Kasumi-1 (cell line): ENCODE measurements at places on chromosomes 1 and 21.

- no peak for DNase-seq
These were observed 57.0 kb downstream of the DISP3 start for GRCh38 chr1:11535761-11536572.

GRCh38 chr21:31566064-31566463, 93.4 kb upstream of the SOD1 start:
- DNase-seq, result peak; percentile 4

DNA sequence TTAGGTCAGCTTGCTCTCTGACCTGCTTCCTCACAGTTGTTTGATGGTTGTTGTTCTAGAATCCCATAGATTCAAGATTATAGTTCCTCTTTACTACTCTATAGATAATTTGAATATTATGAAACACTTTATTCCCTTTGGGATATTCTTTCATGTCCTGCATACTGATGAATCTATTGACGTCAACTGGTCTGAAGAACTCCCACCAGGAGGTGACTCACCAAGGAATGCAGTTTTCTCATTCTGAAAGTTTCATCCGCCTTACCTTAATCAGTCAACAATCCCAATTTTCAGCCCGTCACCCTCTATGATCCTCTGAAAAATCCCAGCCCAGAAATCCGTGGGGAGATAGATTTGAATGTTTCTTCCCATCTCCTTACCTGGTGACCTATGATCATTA, 834.1 kb upstream of the PRMT6 start:
- DNase-seq, result no peak

GRCh38 chr1:81197591-81197990, 603.1 kb upstream of the ADGRL2 start:
- DNase-seq, result no peak

DNA sequence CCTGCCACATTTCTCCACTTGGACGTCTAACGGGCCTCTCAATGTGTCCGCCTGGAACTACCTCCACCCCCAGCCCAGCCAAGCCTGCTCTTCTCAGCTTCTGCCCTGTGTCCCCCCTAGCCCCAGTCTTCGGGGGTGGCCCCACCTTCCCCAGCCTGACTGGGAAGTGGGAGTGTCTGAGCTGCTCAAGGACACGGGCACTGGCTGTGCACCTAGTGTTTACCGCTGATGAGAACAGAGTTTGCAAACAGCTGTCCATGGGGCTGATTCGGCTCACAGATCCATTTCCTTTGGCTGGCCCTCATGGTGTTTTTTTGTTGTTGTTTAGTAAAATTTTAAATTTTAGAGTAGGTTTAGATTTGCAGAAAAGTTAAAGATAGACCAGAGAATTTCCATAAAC, 121.1 kb downstream of the PTPRU start:
- DNase-seq, result no peak

GRCh38 chr1:17270891-17271765, 22.2 kb downstream of the PADI3 start:
- no peak for DNase-seq

- peak; percentile 41 for DNase-seq
These were observed 6.8 kb downstream of the MIER1 start for GRCh38 chr1:66931590-66931989.

DNA sequence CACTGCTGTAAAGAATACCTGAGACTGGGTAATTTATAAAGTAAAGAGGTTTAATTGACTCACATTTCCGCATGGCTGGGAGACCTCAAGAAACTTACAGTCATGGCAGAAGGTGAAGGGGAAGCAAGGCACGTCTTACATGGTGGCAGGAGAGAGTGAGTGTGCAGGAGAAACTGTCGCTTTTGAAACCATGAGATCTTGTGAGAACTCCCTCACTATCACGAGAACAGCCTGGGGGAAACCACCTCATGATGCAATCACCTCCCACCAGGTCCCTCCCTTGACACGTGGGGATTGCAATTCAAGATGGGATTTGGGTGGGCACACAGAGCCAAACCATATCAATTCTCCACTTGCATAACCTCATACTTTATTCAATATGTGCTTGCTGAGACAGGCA, 76.6 kb downstream of the GIPC2 start:
- DNase-seq, result no peak

DNA sequence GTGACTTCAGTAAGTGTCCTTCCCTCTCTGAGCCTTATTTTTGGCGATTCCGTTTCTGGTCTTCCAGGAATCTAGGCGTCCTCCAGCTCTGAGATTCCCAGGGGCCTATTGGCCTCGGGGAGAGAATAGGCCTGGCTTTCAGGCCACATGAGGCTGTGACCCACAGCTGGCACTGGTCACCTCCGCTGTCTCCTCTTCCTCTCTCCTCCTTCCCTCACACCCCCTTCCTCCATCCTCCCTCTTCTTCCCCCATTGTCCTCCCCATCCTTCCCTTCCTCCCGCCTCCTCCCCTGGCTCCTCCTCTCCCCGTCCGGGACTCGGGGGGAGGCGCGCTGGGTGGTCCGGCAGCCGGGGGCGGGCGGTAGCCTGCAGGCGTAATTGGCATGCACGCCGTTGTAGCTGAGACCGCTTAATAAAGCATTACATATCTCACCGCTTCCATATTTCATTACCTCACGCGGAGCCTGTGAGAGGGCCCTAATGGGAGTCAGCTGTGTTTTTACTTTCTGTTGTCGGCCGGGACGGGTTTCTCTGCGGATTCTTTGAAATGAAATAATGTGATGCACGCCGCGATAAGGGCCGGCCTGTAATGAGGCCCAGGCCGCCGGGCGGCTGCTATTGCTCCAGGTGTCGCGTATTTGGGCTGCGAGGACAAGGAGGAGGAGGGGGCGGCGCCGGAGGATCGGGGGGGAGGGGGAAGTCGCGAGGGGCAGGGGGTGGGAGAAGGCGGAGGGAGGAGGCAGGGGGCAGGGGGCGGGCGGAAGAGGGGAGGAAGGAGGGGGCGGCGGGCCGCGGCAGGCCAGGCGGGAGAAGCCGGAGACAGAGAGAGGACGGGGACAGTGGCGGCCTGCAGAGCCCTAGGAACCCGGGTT, 95.3 kb downstream of the FOXD2 start:
- no peak for DNase-seq

DNA sequence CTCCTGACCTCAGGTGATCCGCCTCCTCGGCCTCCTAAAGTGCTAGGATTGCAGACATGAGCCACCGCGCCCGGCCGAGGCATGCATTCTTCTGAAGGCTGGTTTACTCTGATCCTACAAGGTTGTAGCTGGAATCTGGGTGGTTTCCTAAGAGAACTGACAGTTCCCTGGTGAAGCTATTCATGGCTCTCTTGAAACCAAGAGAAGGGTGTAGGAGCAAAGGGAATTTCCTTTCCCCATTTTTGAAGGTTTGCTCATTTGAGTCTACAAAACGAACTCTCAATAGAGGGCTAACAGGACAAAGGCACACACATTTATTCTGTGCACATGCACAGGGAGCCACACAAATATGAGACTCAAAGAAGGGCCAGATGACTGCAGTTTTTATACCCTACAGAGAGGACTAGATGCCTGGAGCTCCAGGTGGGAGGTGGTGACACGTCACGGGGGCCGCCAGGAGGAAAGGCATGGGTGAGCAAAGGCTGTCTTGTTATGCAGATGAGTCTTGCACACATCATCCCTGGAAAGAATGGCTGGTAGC, 49.5 kb upstream of the ERRFI1 start:
- DNase-seq, result no peak

DNA sequence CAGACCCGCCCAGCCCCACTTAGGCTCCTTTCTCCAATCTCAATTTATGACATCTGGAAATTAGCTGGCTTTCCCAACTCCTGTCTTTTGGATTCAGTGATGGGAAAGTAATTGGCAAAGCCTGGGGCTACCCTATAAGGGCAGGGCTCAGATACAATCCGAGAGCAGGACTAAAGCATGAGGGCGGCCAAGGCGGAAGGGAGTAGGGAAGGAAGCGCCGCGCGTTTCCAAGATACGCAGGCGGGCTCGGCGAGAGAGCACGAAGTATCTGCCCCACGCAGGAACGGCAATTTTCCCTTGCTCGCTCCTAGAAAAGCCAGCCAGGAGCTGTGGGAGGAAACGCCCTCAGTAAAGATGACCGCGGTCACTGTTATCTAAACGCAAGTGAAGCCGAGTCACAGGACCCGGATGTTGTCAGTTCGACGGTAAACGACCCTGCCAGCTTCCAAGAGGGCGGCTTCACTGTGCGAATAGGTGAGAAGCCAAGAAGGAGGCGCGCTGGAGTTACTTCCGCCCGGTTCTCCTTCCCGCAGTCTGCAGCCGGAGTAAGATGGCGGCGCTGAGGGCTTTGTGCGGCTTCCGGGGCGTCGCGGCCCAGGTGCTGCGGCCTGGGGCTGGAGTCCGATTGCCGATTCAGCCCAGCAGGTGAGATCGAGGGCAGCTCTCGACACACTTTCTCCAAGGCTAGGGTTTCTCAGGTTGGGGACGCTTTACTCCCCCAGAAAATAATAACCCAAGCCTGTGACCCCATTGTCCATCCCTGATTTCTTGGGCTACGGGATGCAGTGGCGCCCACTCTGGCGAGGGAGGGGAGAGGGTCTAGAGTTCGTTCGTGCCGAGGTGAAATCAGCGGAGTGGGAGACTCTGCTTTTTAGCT, at the start of gene NDUFS2:
NDUFS2 (plus strand) TSS at position 532 of the 877 bp plus-strand sequence; CDS start at position 551, 19 bp downstream.
- DNase-seq, result peak; percentile 99

DNA sequence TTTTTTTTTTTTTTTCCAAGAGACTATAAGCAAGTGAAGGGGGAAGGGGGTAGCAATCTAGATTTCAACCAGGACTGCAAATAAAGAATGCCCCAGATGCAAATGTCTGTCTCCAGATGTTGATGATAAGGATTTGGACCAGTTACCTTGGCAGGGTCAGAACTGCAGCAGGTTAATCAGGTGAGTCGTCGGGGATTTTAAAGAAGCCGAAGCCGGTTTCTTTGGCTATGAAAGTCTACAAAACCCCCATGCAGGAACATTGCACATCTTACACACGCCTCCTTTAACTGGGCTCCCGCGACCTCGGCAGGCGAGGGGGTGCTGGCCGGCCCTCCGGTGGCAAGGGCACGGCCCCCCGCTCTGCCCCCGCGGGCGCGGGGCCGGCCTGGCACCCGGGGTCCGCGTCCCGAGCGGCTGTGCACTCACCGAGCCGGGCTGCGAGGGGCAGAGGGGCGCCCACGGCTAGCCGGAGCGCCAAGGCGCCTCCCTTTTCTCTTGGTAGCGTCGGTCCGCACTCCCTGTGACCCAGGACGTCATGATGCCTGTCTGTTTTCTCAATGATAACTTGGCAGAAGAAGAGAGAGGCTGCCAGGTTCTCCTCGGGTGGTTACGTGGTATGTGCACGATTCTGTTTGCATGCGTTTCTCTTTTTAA, 366.3 kb upstream of the ESRRG start:
- no peak for DNase-seq

DNA sequence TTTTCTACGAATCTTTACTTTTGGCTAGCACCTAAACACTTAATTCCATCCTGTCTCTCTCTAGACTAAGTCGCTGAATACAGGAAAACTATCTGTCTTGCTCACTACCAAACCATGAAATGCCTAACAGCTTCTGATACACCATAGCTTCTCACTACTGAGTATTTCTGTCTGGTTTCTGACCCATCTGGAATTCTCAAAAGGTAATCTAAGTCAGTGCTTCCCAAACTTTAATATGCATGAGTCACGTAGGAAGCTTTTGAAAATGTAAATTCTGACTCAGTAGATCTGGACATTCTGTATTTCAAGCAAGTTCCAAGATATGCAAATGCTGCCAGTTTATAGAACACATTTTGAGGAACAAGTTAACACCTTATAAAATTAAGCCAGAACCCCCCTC, 9.2 kb upstream of the OVGP1 start:
- DNase-seq, result no peak

DNA sequence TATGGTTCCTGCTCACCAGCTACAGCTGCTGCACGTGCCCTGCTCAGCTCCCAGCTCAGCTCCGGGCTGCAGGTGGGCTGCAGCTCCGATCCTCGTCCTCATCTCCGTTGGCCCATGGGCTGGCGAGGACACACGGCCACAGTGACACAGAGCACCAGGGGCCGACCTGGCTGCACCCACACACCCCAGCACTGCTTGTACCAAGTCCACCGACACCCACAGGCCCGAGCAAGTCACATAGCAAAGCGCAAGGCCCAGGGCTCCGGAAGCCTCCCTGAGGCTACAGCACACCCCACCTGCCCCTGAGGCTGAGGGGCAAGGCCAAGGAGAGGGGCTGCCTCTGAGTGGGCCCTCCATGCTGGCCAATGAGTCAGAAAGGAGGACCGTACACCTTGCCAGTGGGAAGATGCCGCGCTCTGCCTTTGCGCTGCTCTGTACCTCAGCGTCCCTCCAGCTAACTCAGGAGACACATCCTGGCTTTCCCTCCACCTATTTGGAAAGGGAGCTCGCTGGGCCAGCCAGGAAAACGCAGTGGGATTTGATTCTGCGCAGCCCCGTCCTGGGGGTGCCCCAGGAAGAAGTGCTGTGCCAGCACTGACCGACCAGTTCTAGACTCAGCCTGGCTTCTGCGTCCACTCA, 124.8 kb downstream of the SIK1 start:
- no peak for DNase-seq

GRCh38 chr1:94609619-94610018, 68.1 kb upstream of the F3 start:
- no peak for DNase-seq

DNA sequence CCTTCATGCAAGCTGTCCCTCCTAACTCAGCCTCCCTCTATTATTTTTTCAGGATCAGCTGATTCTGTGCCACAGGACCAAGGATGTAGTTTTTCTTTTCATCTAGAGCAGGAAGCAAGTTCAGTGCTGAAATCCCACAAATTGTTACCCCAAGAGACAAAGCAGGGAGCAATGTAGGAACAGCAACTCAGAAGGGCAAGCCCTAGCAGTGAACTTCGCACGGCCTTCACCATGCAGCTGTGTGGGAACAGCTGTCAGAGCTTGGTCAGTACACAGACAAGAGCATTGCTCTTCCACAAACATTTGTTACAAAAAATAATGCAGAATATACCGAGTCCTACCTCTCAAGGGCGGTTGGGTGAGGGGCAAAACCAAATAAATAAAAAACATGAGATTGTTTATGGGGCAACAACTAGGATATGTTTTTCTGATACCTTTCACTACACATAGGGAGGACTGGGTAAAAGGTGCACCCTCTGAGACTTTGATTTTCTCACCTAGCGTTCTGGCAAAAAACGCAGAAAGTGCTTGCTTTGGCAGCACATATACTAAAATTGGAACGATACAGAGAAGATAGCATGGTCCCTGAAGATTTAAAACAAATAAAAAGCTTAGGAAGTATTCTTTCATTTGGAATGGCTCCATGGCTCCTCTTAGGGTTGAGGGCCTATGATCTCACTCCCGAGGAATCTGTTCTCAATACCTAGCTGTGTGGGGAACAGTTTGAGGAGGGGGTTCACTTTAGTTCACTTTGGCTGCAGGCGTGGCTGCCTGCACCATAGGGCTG, 37.1 kb upstream of the ANGPTL7 start:
- DNase-seq, result no peak
